ENCODE measurements at places on chromosomes 13 and 19.

DNA sequence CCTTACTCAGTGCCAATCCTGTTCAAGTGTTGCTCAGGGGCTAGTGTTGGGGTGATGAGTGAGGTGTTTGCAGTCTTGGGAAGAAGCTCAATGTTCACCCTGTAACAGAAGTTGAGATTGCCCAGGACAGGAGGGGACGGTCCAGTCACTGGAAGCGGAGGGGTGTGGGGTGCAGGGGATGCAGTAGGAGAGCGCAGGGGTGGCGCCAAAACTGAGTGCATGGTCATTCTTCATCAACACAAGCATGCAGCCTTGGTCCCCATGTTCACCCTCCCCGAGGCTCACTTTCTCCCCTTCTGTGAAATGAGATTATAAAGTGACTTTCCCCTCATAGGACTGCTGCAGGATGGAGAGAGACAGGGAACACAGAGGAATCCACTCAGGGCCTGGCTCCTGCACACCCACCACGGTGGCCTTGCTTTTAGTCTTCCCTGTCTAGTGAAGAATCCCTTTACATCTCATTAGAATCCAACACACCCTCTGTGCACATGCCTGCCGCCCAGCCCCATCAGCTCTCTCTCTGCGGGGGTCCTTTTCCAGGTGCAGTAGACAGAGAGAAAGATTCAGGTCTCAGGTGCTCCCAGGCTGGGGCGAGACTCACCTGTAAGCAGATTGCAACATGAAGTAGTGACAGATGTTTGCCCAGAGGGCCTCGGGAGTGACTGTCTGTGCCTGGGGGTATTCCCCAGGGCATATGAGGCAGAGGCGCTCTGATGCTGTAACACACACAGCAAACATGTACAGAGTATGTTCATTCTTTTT, 93.2 kb downstream of the TSHZ3 start:
- no peak for DNase-seq

- DNase-seq, result no peak
These were observed 1.5 kb downstream of the ERCC2 start for GRCh38 chr19:45368737-45369340.

- DNase-seq, result no peak
These were observed 4.0 kb downstream of the LGALS4 start for GRCh38 chr19:38808741-38809140.

DNA sequence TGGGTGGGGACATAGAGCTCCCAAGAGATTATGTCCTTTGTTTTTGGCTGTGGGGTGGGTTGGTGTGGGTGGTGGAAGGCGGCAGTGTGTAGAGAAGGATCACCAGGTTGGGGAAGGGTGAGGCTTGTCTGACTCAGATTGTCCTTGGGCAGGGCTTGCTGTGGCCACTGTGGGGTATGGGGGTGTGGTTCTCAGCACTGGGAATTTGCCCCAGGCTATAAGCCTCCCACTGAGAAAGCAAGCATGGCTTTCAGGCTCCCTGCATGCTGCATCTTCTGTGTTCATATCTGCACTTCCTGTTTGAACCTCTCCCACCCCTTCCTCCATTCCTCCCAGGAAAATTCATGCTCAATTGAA, 34.9 kb downstream of the DNAJC15 start:
- no peak for DNase-seq

GRCh38 chr13:105341758-105342157, 1193.7 kb downstream of the EFNB2 start:
- no peak for DNase-seq

DNA sequence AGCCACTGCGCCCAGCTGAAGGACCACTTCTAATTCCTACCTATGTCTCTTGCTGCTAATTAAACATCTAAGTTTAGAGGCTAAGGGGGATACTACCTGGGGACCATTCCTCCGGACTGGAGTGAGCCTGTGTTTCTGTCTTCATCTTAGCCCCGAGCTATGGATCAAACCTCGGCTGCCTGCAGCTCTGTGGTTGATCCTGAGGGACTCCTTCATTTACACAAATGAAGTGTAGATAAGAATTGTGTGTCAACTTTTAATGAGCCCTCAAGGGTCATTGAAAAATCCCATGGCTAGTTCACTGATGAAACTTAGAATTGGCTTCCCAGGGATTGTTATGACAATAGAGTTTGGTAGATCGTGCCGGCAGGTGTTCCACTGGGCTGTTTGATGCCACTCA, 31.5 kb upstream of the OR10H1 start:
- no peak for DNase-seq

DNA sequence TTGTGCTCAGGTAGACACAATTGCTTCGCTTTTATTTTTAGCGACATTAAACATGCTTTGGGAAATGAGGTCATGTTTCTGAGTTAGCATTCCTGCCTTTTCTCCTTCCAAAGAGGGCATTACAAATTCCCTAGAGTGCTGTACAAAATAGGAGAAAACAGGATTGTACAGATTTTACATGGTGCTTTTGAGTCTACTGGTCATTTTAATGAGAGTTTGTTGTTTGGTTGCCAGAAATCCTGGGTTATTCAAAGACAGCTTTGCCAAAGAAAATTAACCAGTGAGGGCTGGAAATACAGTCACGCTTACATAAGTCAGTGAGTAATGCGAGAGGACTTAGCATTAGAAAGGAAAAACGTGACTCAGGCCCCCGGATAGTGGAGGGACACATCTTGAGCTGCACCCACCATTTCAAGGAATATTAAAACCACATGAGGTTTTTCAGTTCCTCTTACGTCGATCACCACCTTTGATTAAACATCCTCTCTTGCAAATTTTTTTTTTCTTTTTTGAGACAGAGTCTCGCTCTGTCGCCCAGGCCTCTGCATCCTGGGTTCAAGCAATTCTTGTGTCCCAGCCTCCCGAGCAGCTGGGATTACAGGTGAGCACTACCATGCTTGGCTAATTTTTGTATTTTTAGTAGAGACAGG, 55.4 kb downstream of the SACS start:
- DNase-seq, result peak; percentile 47

- DNase-seq, result no peak
These were observed 450.8 kb downstream of the HS6ST3 start for GRCh38 chr13:96540670-96541069.

DNA sequence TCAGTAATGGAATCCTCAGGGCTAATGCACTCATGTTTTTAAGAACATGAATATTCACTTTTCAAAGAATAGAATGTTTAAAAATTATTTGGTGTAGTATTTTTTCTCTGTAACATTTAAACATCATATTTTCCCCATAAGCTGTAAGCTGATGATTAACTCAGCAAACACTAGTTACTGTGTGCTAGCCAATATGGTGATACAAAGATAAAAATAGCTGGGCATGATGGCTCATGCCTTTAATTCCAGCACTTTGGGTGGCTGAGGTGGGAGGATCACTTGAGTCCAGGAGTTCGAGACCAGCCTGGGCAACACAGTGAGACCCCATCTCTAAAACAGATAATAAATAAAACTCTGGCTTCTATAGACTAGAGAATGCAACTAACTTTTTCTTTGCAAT, 13.2 kb downstream of the RNF17 start:
- DNase-seq, result no peak

DNA sequence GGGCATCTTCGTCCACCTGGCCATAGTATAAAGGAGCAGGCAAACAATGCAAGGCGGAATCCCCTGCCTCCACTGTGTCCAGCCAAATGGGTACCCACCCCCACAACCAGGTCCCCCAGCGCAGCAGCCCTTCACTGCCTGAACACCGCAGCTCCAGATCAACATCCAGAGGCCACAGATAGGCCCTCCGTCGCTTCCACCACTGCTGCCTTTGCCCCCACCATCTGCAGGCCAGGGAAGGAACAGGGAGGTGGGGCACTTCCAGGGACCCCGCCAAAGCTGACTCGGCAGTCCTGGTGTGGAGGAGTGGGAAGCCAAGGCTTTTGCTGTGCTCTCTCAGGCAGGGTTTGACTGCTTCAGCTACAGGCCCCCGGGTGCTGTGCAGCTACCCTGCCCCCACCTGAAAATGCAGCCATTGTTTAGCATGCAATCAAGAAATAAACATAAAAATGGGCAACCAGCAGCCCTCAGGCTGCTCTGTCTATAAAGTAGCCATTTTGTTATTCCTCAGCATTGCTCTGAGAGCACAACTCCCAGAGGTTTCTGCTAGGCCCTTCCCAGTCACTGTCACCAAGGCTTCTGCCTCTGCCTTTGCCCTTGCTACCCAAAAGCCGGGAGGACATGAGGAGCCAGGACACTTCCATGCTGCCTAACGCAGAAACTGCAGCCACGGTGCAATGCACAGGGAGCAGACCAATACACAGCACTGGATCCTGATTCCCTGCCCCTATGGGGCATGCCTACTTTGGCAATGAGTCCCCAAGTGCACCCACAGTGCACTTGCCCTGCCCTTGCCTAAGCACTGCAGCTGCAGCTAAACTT, 733.2 kb upstream of the KLHL1 start:
- DNase-seq, result no peak

DNA sequence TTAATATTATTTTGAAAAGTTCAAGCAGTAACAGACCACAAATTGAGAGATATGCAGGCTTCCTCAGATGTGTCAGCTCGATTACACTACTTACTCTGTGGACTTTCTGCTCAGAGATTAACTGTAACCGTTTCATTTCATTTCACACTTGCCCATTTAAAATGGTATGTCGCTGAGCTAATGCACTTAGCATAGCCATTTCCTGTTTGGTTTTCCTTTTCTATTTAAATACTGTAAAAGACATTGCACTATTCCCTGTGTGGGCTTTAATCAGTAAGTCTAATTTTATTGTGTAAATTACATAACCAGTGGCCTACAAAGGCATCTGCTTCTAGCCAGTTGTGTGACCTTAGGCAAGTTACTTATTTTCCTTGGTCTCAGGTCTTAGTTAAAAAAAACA, 237.6 kb downstream of the LACC1 start:
- no peak for DNase-seq

GRCh38 chr19:5358173-5358800, 17.7 kb upstream of the PTPRS start:
- DNase-seq, result no peak

Measured in CD4-positive, alpha-beta T cell treated with Interferon gamma for 1 hour (primary cell).